Effector memory CD4-positive, alpha-beta T cell (primary cell): ENCODE measurements at places on chromosomes 4 and X.

- H3K4me3 ChIP-seq = no peak overlapping the region
- no peak overlapping the region for H3K27ac ChIP-seq
- DNase-seq = no peak
Observed at GRCh38 chr4:6845027-6845426, 62.5 kb downstream of the KIAA0232 start.

GRCh38 chr4:40886931-40887763 is 137.4 kb downstream of the NSUN7 start:
- H3K36me3 ChIP-seq = no peaks in the 10 kb centered on the region
- H3K27ac ChIP-seq = no peak overlapping the region
- DNase-seq = no peak
- no peaks in the 10 kb centered on the region for H3K4me1 ChIP-seq
- no peak overlapping the region for H3K4me3 ChIP-seq
- no peaks in the 10 kb centered on the region for H3K27me3 ChIP-seq

DNA sequence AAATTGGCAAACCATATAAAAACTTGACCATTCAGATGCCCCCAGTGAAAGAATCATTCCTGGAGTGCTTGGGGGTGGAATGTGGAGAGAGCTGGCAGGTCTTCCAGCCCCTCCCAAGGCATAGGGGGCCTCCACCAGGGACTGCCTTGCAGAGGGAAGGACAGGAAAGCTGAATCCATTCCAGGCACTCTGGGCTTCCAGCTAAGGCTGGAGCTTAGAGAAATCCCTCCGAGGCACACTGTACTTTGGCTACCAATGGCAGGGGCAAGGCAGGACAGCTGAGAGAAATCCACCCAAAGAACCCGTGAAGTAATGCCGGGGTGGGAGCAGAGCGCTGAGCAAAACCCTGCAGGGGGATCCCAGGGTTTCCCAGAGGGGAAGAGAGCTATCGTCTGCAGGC is 4.0 kb downstream of the CENPU start:
- no peak for DNase-seq
- no peaks in the 10 kb centered on the region for H3K36me3 ChIP-seq
- H3K4me1 ChIP-seq = peaks cover 5% of the 10 kb centered on the region
- H3K27ac ChIP-seq = no peak overlapping the region

DNA sequence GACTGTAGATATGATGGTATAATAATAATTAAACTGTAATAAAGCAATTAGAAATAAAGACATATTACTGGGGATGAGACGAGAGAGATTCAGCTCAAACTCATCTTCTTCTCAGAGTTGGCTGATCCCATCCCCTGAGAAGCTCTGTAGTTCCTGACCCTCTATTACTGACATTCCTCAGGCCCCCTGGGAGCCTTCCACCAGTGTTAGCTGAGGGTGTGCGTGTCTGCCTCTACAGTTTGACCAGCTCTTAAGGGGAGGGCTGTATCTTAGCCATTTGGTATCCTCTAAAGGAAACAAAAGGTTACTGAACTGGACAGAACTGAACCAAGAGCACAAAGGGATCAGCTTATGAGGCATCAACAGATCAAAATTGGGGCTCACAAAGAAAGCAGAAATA is 11.2 kb downstream of the FHDC1 start:
- H3K4me1 ChIP-seq = no peaks in the 10 kb centered on the region
- DNase-seq = no peak
- no peaks in the 10 kb centered on the region for H3K36me3 ChIP-seq
- H3K4me3 ChIP-seq = no peak overlapping the region
- no peaks in the 10 kb centered on the region for H3K27me3 ChIP-seq
